ENCODE measurements at places on chromosomes 4 and X.

GRCh38 chr4:15720851-15721250 lies 18.0 kb downstream of the BST1 start:
- DNase-seq, result no peak

GRCh38 chr4:140703463-140703862 lies 52.7 kb downstream of the TBC1D9 start:
- no peak for DNase-seq

- DNase-seq, result no peak
Measured at GRCh38 chr4:126595643-126596042, 1037.1 kb upstream of the INTU start.

- DNase-seq, result no peak
Measured at GRCh38 chr4:111542056-111542455, 603.2 kb upstream of the FAM241A start.

DNA sequence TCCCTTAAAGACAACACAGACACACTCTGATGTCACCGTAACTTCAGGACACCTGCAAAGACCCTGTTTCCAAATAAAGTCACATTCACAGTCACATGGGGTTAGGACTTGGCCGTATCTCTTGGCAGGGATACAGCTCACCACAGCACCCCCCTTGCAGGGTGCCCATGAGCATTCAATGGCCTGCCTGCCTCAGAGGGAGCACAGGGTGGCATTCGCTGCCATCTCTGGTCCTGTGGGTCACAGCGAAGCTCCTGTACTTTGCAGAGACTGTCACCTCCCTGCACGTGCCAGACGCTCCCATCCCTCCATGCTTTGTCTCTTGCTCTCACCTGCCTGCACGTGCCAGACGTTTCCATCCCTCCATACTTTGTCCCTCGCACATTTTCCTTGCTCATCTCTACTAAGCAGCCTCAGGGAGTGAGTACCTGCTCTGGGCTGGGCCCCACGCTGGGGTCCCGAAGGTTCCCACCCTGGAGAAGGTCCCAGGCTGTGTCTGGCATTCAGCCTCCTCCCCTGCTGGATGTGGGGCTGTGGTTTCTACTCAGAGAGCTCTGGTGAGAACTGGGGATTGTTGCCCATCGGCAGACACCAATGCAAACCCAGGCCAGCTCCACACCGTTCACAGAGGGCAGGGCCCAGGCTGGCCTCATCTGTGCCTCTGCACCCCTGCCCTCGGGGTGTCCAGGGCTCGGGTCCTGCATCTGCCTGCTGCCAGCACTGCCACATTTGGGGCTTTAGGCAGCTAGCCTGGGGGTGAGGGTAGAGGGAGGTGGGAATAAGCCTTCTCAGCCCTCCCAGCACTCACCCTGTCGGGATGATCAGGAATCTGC lies 15.8 kb downstream of the HTRA3 start:
- DNase-seq, result no peak

DNA sequence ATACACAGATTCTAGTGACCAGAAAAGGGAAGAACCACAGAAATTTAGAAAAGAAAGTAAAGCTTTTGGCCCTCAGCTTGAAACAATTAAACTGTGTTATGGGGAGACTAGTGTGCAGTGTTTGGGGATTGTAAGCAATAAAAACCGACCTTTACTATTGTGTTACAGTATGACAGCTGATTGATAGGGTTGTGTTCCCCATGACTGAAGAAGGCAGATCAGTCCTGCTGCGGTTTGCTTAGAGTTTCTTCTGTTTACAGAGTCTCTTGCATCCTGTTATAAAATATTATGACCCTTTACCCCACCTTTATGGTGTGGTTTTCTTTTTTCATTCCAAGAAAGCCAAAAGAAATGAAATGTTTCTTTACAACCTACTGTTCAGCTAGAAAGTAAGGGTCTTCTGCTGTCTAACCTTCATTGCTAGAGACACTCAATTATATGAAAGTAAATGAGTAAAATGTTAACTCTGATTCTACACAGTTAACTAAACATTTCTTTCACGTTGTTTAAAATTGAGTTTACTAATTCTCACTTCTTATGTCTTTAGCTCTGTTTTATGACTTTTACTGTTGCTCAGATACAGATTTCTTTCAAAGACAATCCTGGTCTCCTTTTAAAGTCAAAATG lies 18.1 kb downstream of the CHIC1 start:
- DNase-seq, result no peak
